Memory B cell (primary cell): ENCODE measurements at places on chromosomes 12 and 14.

- no peak for DNase-seq
These were observed 11.8 kb upstream of the PLEKHG3 start for GRCh38 chr14:64692189-64692985.

DNA sequence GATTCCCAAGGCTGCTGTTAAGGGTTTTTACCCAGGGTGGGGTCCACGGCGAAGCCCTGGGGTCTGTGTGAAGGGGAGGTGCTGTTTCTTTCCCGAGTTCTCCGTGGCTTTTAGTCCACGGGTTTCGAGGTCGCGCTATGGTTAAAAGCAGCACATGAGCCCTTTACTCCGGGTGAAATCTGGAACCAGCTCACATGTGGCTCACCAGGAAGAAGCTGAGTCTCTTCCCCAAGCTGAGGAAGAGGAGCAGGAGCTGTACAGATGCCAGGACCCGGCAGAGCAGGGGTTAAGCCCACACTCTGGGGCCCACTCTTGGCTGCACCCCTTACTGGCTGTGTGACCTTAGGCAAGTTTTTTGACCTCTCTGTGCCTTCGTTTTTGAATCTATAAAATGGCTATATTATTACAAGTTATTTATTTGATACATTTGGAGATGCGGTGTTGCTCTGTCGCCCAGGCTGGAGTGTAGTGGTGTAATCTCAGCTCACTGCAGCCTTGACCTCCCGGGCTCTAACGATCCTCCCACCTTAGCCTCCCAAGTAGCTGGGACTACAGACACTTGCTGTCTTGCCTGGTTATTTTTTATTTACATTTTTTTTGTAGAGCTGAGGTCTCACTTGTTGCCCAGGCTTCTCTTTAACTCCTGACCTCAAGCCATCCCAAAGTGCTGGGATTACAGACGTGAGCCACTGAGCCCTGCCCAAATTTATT is 266.3 kb downstream of the AACS start:
- no peak for DNase-seq

GRCh38 chr14:106875503-106875902 is 1349.1 kb downstream of the TMEM121 start:
- peak; percentile 56 for DNase-seq

DNA sequence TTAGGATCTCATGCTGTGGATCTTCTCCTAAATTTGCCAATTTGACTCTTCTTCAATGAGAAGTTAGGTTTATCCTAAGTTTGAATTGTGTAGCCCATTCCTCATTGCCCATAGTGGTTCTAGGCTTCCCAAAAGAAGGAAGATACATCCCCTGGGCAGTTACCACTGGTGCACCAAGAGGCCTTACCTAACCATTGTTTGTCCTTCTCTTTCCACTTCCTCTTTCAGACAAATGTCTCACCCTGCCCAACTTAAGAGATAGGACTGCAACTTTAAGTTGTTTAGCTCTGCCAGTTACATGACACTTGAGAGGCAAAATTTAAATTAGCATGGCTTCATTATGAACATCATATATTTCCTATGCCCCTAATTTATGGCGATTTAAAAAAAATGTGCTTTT is 9.4 kb upstream of the KCNH3 start:
- DNase-seq = no peak

GRCh38 chr14:68729556-68729955 is 63.3 kb downstream of the ZFP36L1 start:
- DNase-seq = no peak

DNA sequence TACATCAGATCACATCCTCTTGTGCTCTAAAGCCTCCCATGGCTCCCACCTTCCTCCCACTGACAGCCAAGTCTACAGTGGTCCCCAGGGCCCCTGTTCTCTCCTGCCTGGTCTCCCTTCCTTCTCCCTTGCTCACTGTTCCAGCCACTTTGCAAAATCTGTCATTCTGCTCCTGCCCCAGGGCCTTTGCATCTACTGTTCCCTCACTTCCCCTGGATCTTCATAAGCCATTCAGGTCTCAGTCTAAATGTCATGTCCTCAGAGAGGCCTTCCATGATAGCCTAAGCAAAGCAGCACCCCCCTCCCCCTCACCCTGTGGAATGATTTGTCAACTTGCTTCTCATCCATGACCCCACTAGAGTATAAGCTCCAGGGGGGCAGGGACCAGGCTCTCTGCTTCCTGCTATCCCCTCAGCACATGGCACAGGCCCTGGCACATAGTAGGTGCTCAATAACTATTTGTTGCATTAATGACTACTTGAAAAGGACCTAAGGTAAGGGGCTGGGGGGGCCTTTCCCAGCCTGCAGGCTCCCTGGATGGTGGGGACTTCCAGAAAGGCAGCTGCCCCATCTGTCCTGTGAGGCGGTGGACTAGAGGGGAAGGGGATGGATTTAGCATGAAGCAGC is 5.0 kb downstream of the SLC8B1 start:
- no peak for DNase-seq

GRCh38 chr14:105841022-105842009 is 314.9 kb downstream of the TMEM121 start:
- no peak for DNase-seq

DNA sequence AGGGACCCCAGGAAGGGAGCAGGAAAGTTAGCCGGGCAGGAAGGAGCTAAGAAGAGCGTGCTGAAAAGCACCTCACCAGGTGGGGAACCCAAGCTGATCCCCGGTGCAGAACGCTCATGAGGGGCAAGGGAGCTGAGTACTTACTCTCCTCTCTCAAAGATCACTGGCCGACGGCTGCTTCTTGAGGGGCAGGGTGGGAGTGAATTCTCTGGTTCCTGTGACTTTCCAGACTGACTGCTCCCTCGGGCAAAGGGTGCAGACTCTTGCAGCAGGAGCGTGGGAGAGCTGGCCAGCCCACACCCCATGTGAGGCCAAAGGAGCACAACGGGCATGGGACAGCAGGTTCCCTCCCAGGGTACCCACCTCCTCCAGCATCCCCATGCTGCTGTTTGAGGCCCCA is 44.9 kb upstream of the DIO3 start:
- no peak for DNase-seq

- DNase-seq = no peak
These were observed 271.1 kb upstream of the G2E3 start for GRCh38 chr14:30287579-30288445.

- DNase-seq = no peak
These were observed 90.3 kb downstream of the PELI2 start for GRCh38 chr14:56208520-56208919.

GRCh38 chr12:123134826-123135225 is 16.1 kb downstream of the PITPNM2 start:
- no peak for DNase-seq

DNA sequence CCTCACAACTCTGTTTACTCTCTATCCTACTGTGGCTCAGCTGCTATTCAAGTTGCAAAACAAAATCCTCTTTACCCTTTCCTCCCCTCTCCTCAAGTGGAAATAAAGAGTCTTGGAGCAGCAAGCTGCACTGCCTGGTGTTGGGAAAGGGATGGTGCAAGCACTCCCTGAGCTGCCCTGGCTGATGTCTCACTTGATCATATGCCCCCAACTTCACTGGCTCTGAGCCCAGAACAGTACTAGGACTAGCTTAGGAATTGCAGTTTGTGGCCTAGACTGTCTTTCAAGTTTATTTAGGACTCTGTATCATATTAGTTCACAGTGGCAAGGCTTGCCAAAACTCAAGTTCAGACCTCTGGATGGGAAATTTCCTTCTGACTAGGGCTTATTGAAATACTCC is 1683.8 kb upstream of the SEL1L start:
- no peak for DNase-seq

GRCh38 chr12:43501703-43502102 is 50.3 kb downstream of the ADAMTS20 start:
- DNase-seq = no peak

DNA sequence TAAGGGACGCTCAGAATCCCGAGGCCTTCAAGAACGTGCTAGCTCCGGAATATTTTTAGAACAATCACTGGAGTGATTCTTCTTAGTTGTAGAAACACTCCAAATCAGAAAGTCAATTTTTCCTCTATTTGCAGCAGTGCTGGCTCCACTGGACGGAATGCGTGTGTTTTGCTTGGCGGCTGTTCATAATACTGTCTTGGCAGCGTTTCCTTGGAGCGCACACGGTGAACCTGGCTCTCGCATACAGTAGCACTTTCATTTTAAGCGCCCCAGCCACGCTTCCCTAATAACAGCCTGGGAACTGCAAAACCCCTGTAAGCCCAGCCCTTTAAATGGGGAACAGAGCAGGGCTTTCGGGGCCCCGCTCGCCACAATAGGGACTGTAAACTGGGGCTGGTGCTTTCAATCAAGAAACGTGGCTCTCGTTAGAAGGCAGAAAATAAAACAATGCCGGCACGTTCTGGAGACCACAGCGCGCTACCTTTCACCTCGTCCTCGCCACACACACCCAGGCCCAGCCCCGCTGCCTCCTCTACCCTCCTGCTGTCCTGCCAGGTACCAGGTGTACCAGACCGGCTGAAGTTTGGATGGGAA is 79.9 kb downstream of the BCL11B start:
- DNase-seq = no peak

- DNase-seq = no peak
These were observed 23.0 kb downstream of the EVL start for GRCh38 chr14:100088226-100088625.

GRCh38 chr14:91669867-91670266 is 62.0 kb downstream of the CATSPERB start:
- DNase-seq = no peak

DNA sequence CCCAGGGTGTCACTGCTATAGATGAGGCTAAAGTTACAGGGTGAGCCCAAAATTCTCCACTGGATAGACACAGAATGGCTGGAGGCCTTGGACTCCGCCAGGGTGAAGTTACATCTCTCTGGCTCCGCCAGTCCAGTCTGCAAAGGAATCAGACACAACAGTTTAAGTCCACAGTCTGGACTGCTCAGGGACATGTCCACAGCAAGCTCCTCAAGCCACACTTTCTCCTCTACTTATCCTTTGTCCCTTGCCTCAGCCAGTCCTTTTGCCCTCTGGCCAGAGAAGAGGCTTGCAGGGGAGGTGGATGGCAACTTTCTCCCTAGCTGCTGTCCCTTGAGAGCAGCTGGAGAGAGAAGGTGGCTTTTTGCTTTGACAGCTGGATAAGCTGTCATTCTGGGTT is 28.0 kb downstream of the PTPRB start:
- no peak for DNase-seq

GRCh38 chr12:71469258-71469750 is 29.7 kb downstream of the LGR5 start:
- DNase-seq = no peak

DNA sequence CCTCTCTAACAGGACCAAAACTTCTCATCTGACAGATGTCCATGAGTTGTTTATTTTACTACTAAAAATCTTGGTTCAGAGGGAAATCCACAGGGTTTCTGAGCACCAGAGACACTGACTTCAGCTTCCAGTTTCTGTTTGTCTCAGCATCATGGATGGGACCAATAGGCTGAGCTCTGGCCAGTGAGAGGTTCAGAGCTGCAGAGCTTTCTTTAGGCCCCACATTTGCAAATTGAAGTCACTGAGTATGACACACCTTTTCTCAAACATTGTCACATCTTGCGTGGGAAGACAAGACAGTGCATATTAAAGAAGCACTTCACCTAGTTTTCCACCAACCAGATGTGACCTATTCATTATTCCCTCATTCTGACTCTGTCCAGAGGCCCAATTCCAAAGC is 45.2 kb downstream of the RDH12 start:
- no peak for DNase-seq

DNA sequence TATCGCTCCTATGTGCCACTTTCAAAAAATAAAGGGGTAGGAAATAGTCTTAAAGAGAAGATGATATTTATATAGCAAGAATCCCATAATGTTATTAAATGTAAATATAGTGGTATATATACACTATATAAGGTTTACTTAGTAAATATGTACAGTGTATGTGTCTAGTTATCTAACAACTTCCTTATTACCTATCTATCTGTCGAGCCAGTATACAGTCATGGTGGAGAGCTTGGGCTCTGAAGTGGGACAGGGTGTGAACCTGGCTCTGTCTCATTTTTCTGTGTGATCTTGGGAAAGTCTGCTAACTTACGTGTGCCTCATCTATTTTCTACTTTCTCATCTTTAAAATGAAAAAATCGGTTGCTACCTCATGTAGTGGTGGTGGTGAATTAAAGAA is 62.8 kb upstream of the SINHCAF start:
- no peak for DNase-seq

DNA sequence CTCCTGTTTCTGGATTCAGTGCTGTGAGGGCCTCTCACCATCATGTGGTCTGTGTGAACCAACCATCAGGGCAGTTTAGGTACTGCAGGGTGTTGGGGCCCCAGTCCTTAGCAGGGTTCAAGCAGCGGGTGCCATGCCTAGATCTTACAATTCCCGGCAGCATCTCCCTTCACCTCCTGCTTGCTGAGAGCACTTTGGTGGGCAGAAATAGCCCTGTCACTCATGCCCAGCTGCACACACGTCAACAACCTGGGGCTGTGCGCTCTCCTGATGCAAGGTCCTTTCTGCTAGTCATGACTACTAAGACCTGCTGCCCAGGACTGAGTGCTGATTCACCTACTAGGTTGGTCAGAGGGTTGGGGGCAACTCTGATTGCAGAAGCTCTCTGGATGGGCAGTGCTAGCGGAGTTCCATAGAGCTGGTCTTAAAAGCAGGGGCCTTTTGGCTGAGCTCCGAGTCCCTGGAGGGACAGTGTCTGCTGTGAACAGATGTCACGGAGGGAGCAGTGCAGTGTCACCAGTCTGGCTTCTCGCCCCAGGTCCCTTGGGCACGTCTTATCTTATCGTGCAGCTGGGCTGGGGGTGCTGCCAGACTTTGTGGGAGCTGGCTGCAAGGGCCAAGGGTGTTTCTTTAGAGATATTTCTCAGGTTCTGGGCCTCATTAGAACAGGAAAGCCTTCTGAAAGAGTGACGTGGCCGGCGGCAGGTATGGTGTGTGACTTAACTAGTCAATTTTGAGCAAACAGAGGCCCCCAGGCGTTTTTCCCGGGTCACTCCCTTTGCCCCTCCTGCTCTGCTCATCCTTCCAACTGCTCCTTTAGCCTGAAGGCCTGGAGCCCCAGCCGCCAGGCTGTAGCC is 71.8 kb downstream of the NINJ2 start:
- no peak for DNase-seq

DNA sequence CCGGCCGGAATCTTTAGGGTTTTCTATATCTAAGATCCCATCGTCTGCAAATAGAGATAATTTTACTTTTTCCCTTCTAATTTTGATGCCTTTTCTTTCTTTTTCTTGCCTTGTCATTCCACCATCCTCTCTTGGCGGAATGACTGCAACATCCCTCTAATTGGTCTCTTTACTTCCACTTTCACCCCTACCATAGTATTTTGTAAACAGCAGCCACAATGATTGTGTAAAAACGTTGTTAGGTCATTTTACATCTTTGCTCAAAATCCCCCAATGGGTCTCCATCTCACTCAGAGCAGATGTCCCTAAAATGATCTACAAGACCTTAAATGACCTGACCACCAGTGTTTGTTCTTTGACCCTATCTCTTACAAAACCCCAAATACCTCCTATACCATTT is 80.0 kb upstream of the STAC3 start:
- DNase-seq = no peak
